CD4-positive, alpha-beta T cell treated with Interleukin-17A for 4 hours (primary cell): ENCODE measurements at places on chromosomes 4 and X.

- DNase-seq: no peak
Observed at GRCh38 chr4:123747016-123747415, 350.4 kb downstream of the SPRY1 start.

- no peak for DNase-seq
Observed at GRCh38 chr4:40980318-40980883, 230.6 kb downstream of the NSUN7 start.

GRCh38 chr4:62159306-62159705, 959.2 kb downstream of the ADGRL3 start:
- no peak for DNase-seq

GRCh38 chr4:132065940-132066495, 1083.1 kb upstream of the PCDH10 start:
- no peak for DNase-seq

GRCh38 chrX:42524379-42524778, 253.6 kb downstream of the PPP1R2C start:
- DNase-seq: no peak

- no peak for DNase-seq
Observed at GRCh38 chrX:39204353-39204752, 403.1 kb downstream of the MID1IP1 start.

GRCh38 chrX:40108162-40108958, 10.6 kb upstream of the BCOR start:
- no peak for DNase-seq

- DNase-seq: no peak
Observed at GRCh38 chr4:17817027-17817426, 6.2 kb downstream of the NCAPG start.

DNA sequence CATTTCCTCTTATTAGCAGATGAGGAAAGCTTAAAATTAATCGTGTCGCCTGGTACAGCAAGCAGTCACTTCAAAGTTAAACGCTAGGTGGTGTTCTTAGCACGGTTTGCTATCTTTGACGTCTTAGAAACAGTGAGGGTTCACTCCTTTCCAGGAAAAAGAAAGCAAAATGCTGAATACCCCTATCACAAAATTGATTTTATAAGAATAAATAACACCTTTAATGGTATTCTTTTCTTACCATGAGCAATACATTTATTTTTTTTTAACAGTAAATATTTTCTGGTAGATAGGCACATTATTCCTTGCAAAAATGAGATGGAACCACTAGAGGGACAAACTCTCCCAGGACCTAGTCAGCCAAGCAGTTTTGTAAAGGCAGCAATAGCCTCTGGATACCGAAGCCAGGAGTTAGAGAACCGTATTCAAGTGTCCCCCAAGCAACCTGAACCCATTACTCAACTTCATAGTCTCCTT, 153.9 kb downstream of the KDR start:
- DNase-seq: no peak
